ENCODE measurements at places on chromosomes 1 and 21.

GRCh38 chr1:111615870-111616715, 3.5 kb upstream of the RAP1A start:
- DNase-seq = no peak

DNA sequence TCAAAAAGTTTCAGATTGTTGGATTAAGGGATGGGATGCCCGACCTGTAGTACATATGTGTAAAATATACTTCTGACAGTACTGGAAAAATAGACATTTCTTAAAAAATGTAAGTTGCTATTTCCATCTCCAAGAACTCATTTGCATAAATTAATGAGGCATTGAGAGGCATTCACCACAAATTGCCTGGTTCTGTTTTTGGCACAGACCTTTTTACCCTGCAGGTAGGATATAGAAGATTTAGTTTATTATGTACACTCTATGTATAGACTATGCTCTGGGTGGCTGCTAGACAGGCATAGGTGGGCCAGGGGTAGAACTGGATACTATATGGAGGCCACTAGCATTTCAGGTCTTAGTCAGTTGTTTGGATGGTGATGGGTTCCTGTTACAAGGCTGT, 8.0 kb downstream of the CCDC17 start:
- DNase-seq = no peak

- DNase-seq = no peak
Measured at GRCh38 chr1:160862203-160863060, at the start of gene CD244. Gene CD244, minus strand, starts transcription at chr1:160862887. Its CDS starts 210 bp downstream, at chr1:160862677.

DNA sequence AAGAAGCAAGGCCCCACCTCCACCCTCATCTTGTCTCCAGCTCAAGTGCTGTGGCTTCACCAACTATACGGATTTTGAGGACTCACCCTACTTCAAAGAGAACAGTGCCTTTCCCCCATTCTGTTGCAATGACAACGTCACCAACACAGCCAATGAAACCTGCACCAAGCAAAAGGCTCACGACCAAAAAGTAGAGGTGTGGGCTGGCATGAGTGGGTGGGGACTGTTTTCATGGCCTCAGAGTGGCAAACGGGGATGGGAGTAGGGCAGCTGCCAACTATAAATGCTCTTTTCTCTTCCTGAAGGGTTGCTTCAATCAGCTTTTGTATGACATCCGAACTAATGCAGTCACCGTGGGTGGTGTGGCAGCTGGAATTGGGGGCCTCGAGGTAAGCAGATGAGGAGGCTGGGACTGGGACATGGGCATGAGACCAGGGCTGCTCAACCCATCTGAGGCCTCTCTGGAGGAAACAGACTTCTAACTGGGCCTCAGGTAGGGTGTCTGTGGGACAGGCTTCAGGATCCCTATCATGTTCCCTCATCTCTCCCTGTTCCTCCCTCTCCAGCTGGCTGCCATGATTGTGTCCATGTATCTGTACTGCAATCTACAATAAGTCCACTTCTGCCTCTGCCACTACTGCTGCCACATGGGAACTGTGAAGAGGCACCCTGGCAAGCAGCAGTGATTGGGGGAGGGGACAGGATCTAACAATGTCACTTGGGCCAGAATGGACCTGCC, 8.8 kb upstream of the P3R3URF start:
- no peak for DNase-seq

DNA sequence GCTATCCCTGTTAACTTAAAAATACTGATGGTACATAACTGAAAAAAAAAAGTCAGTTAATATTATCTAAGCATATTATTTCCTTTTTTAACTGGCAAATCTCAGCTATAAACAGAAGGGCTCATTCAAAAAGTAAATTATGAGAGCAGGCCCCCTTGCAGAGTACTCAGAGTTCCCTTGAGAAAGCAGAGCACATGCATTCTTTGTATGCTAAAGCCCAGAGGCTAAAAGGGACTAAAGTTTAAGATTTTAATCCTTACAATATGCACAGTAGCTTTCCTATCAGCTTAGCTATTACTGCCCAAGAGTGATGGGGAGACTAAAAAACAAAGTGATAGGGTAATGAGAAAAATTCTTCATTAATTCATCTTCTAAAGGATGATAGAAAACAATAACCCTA, 18.5 kb downstream of the SLC16A1 start:
- no peak for DNase-seq
